ENCODE measurements at places on chromosomes 2 and 18.

GRCh38 chr2:11774600-11774999 lies 28.2 kb downstream of the LPIN1 start:
- DNase-seq, result no peak

DNA sequence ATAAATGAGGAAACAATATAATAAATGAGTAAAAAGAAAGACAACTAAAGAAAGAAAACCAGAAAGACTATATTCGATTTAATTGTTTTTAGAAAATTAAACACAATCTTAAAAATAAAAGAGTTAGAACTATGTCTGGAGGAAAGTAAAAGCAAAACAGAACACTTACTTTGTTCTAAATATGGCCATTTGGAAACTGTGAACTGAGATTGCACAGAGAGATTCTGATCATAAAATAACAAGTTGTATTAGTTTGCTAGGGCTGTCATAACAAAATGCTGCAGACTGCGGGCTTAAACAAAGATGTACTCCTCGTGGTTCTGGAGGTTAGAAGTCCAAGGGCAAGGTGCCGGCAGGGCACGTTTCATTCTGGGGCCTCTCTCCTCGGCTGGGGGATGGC lies 128.1 kb upstream of the AQP4 start:
- DNase-seq, result no peak

GRCh38 chr18:80136679-80137078 lies 27.6 kb downstream of the ADNP2 start:
- DNase-seq, result no peak

DNA sequence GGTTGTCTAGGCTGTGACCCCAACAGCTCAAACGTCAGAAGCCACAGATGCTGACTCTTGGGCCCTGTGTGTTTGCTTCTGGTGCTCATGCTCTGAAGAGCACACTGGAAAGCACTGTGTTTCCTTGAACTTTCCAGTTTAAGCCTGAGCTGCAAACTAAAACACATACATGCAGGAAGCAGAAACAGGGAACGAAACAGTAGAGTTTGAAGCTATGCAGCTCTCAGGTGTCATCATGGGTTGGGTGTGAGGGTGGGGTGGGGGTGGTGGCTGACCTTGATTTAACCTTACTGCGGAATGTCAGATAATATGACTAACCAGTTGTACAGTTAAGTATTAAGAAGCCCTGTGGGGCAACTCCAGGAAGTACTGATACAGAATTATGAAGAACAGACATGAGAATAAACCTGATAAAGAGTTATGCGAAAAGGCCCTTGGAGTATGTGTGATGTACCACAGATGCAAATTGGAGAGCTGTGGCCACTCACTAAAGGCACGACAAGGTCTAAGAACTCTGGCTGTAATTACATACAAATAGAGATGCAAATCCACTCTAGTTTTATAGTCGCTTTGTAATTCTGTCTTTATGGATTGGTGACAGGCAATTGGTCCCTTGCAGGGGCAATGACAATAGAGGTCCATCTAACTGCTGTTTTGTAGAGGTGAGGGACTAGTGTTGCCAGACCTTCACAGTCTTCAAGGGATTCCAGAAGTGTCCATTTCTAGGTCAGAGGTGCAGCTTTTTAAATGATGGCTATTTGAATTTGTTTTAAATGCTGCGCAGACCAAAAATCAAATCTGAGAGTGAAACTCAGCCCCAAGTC lies 273.1 kb downstream of the NAPG start:
- DNase-seq, result no peak

DNA sequence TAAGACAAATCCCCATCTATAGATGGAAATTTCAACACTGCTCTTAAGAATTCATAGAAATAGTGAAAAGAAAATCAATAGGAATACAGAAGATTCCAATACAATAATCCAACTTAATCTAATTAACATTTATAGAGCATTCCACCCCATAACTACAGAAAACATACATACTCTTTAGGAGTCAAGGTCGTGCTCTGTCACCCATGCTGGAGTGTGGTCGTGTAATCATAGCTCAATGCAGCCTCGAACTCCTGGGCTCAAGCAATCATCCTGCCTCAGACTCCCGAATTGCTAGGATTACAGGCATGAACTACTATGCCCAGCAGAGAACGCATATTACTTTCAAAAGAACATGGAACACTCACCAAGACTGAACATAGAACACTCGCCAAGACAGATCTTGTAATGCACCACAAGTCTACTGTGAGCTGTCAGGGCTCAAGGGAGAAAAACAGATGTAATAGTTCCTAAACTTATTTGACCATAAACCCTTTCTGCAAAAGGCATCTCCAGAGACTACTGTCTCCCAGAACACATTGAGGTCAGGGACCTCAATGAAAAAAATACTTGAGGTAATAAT lies 14.1 kb downstream of the MEMO1 start:
- no peak for DNase-seq

DNA sequence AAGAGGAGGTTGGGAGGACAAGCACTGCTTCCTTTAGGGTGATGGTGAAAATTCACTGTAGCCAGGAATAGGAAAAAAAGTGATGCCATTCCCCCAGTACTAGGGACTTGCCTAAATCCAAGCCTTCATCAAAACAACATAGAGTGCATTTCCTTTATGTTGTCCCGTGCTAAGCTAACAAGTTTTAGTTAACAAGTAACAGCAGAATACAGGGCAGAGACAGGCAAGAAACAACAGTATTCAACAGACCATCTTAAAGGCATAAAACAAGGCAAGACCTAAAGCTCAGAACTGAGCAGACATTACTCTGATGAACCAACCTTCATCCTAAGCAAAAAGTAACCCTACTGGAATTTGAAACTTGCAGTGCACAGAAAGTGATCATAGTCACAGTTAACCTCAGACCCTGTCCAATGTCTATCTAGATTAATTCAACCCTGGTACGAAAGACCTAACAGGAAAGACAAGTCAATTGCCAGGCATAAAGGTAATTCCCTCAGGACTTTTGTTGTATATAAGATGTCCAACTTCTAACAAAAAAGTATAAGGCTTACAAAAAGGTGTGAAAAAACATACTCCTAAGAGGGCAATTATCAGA lies 34.4 kb upstream of the GALNT1 start:
- no peak for DNase-seq

DNA sequence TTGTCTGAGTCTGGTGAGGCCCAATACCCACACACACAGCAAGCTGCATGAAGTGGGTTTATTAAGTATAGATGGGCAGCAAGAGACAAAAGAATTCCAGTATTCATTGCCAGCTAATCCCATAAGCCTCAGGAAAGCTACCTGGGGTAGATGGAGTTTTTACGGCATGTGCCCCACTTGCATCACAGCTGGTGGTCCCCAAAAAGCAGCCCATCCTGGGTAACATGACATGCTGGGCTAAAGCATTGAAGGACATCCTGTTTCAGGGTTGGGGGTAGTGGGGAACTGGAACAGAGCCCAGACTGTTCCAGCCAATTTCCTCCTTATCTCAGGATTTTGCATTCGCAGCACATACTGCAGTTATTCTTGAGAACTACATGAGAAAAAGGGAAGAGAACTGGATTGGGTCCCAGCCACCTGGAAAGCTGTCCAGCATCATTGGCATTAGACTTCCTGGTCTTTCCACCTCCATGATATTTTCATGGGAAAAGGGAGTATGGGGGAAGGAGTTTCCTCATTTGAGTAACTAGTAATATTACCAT lies 240.1 kb upstream of the MMADHC start:
- DNase-seq, result peak; percentile 17

DNA sequence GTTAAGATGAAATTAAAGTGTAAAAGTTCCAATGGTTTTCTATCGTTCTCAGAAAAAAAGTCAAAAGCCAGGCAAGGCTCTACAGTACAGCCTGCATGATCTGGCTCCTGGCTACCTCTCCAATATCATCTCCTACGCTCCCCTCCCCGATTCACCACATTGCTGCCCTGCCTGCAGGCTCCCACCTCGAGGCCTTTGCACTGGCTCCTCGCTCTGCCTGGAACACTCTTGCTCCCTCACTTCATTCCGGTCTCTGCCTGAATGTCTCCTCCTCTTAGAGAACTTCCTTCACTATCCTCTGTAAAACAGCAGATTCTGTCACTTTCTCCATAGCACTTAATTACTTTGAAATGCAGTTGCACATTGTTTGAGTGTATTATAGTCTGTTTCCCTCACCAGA lies 72.5 kb downstream of the KLF7 start:
- no peak for DNase-seq

DNA sequence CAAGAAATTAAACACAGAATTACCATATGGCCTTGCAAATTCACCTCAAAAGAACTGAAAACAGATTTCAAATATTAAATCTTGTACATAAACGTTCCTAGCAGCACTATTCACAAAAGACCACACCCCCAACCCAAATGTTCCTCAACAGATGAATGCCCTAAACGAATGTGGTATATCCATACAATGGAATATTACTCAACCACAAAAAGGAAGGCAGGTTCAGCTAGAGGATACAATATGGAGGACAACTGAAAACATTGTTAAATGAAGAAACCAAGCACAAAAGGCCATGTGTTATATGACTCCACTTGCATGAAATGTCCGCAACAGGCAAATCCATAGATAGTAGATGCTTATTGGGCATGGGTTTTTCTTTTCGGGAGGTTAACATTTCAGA lies 61.7 kb downstream of the PPP4R1 start:
- DNase-seq, result no peak

GRCh38 chr2:233173115-233173514 lies 78.4 kb upstream of the ATG16L1 start:
- no peak for DNase-seq

DNA sequence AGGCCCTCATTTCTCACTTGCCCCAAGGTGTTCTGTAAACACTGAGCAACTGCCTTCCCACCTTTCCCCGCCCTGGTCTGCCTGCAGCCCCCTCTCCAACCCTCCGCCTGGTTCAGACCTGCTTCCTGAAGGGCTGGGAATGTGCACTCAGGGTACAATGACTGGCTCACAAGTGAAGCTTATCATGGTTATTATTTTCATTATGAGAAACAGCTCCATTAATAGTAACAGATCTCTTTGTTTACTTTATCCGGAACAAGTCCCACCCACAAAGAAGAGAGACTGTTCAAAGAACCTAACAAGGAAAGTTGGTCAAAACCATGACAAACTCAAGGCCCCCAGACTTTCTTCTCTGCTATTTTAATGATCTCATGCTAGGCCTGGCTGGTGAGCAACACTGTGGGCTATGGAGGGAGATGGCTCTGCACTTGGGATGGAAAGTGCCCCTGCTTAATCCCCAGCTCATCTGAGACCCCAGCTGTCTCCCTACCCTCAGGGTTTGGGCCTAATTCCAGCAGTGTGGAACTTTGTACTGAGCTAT lies 36.7 kb downstream of the ARHGAP25 start:
- no peak for DNase-seq

DNA sequence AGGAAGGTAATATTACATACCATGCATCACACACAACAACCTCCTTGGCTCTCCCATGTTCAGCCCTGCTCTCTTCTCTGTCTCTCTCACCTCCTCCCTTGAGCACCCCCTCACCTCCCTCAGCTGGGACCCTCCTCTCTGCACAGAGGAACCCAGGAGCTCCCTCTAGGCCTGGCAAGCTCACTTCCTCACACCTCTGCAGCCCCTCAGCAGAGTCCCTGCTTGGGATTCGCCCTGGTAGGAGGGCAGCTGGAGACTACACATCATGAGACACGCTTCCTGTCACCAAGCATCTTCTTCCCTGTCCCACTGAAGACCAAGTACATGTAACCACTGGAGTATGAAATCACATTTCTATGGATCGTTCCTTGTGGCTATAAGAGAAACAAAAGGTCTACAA lies 51.0 kb downstream of the ADD2 start:
- no peak for DNase-seq

- no peak for DNase-seq
These were observed 269.2 kb downstream of the XIRP2 start for GRCh38 chr2:167157523-167157922.

DNA sequence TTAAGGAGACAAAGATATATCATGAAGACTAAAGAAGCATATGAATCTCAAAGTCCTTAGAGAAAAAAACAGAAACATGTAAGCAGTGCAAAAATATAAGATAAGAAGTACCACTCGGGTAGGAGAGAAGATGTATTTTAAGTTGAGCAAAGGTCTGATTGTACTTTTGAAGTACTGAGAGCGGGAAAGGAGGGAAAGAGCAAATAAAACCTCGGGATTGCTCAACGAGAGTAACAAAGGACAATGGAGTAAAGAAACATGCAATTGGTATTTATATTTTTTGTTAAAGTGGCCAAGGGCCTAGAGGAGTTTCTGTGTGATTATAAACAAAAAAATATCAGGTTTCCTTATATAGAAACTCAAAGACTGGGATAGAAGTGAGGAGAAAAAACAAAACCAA lies 251.9 kb downstream of the LNPK start:
- DNase-seq, result no peak

DNA sequence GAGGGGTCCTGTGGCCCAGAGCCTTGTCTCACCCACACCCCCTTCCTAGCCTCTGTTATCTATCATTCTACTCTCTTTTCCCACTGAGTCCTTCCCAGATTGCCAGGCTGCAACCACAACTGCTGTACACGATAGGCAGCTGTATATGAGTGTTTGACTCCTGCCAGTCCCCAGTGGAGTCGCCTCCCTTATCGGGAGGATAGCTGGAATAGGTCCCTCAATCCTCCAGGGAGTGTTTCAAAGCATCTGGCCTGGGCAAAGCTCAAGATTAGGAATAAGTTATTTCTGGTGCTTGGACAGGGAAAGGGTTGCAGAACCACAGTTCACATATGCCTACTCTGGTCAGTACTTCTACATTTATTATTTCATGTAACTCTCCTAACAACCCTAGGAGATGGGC lies 4.8 kb downstream of the MSGN1 start:
- no peak for DNase-seq

- DNase-seq, result no peak
These were observed 210.3 kb downstream of the UBE2E3 start for GRCh38 chr2:181190711-181191110.

DNA sequence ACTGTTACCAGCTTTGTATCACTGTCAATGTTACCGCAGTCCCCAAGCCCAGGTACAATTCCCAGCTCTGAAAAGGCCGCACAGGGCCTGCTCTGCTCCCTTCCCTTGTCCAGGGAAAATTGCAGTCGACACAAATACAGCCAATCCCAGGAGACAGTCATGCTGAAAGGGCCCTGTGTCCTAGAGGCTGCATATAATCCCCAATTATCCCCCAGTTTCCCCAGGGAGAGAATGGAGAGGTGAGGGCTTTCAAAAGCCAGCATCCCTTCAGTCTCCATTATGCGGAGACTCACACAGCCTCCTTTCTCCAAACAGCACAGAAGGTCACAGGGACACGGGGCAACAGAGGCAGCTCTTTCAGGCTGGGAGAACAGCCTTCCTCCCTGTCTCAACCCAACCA lies 17.1 kb upstream of the CTIF start:
- DNase-seq, result no peak

DNA sequence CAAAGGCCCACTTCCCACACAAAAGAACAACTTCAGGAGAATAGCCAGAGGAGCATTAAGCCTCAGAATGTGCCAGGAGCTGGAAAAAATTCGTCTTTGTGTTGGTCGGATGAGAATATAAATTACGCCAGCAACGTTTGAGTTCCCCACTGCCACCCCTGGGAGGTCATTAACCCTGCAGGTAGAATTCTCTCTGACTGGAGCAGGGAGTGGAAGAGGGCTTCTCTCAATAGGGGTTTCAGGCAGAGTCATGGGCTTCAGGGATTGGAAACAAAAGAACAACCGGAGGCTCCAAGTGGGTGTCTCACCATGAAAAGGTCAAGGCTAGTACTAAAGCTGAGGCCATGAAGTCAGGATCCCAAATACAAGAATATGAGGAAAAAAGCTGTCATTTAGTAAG lies 69.0 kb upstream of the DDX18 start:
- DNase-seq, result no peak

- DNase-seq, result no peak
These were observed 27.8 kb downstream of the SLC14A1 start for GRCh38 chr18:45751766-45752165.

GRCh38 chr18:34787931-34788532 lies 77.9 kb downstream of the DTNA start:
- DNase-seq, result peak; percentile 87

- DNase-seq, result peak; percentile 81
These were observed at the start of gene ZNF804A for GRCh38 chr2:184598316-184599053. Gene ZNF804A, plus strand, starts transcription at chr2:184598529. Its CDS starts 431 bp downstream, at chr2:184598960.
